ENCODE measurements at places on chromosomes 2 and 18.

DNA sequence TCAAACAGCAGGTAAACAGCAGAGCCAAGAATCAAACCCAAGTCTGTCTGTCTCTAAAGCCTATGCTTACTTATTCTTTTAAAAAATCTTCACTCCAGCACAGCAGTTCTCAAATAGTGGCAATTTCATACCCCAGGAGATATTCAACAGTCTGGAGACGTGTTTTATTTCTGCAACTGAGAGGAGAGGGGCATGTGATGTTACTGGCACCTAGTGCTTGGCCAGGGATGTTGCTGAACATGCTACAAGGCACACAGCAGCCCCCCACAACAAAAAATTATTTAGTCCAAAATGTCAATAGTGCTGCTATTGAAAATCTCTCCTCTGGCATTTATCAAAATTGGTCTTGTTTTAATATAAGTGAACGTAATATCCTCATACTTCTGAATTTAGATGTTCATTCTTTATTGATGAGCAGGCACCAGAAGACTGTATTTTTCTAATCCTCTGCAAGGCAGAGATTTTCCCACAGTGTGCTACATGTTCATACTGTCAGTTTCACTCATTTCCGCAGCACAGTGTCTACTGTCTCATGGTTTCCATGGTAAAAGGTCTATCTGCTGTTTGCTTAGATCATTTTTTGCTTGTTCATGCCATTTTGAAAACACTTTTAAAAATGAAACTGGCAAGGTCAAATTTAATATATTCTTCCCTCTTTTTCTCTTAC lies 90.5 kb downstream of the LRATD1 start:
- DNase-seq, result no peak

DNA sequence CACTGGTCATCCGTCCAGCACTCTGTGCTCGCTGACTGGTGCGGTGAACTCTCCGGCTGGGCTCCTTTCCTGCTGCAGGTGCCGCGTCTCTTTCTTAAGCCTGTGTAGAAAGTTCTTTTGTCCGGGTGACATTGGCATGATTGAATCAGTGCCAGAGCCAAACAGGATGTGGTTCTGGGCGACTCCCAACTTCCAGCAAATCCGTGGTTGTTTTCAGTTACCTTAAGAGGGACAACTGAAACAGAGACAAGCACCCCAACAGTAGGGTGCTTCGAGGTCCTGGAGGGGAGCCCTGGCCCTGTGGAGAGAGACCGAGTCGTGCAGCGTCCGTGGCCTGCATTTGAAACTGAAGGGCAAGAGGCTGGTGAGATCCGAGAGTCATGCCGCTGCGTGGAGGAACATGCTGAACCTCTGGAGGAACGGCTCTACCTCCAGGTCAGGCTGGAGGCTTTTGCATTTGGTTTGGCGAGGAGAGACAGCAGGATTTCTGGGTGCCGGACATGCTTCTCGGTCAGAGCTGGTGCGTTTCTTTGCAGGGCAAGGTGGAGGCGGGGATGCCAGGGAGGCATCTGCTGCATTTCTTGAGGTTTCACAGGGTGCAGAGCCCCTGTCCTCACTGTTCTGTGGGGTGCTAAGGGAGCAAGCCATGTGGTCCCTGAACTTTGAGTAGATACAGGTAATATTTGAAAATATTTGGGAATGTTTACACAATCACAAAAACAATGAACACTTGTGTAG lies 26.8 kb downstream of the SH3BP4 start:
- DNase-seq, result no peak

DNA sequence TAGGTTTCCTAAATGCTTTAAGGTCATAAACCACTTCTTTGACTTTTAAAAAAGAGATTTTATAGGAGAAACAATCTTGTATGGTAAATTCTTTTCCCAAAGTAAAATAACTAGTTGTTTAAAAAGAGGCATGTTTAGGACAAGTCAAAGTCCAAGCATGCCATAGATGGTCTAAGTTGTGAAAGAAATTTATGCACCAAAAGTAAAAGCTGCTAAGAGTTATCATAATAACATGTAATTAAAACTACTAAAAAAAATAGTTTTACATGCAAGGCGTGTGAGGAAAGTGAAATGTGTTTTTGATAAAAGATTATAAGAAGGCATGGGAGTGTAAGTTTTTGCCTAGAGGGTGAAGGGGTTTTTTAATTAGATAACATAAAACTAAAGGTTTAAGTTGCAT lies 22.5 kb downstream of the FAM210A start:
- DNase-seq, result no peak

DNA sequence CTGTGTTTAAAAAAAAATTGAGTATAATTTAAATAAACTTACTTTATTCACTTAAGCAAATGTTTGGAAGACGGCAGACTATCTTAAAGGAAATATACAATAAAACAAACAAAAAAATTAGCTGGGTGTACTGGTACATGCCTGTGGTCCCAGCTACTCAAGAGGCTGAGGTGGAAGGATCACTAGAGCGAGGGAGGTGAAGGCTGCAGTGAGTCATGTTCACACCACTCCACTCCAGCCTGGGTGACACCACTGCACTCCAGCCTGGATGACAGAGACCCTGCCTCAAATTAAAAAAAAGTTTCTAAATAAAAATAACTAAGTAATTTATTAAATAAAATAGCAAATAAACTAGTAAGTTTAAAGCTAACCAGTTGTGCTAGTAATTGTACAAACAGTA lies 7.5 kb downstream of the PUM2 start:
- DNase-seq, result no peak

- DNase-seq, result no peak
Observed at GRCh38 chr2:171531291-171531690, 9.0 kb downstream of the CYBRD1 start.

- DNase-seq, result no peak
Observed at GRCh38 chr2:10149635-10150034, 27.1 kb downstream of the RRM2 start.

- no peak for DNase-seq
Observed at GRCh38 chr2:189959450-189959849, 103.1 kb downstream of the MSTN start.

DNA sequence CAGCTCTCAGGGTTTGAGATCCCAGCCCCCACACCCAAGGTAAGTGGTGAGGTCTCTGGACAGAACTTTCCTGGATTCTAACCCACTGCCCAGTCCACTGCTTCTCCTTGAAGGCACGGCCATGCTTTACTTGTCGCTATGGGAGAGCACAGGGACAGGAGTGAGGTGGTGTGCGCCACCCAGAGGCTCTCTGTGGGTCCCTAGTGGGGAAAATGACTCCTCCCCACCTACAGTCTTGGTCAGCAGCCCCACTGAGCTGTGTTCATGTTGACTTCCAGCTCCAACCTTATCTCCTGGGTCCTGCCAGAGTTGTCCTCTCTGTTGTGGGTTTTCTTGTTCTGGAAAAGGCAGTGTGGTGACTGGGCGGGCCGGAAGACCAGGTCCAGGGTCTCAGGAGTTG lies 11.1 kb downstream of the TET3 start:
- no peak for DNase-seq

DNA sequence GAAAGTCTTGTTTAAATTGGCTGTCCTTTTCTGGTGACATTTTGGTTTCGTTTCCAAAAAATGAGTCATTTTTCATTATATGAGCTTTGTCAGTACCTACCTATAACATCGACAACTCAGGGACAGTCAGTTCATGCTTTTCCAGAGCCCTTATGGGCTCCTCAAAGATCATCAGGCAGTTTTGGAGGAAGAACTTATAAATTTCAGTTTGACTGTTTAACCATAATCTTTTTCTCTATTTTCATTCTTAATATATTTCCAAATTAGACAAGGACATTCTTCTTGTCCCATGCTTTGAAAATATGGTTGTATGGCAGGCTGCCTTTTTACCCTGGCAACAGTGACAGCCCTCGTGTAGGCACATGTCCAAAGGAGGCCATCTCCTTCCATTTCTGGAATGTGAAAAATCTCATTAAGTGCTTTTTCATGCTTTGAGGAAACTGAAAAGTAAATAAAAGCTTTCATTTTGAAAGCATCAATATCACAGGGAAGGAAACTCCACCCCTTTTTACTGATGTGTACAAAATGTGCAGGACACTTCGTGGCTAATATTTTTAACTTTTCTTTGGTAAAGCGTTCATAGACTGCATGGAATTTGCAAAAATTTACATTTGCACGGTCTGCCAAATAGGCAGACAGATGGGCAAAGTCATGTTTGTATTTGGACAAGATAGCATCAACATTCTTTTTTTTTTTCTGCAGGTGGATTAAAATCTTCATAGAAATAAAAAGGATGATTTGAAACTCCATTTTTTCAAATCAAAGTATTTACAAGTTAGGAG lies 7.2 kb upstream of the PROC start:
- DNase-seq, result peak; percentile 20

- no peak for DNase-seq
Observed at GRCh38 chr2:208548700-208549099, 142.1 kb downstream of the PTH2R start.

DNA sequence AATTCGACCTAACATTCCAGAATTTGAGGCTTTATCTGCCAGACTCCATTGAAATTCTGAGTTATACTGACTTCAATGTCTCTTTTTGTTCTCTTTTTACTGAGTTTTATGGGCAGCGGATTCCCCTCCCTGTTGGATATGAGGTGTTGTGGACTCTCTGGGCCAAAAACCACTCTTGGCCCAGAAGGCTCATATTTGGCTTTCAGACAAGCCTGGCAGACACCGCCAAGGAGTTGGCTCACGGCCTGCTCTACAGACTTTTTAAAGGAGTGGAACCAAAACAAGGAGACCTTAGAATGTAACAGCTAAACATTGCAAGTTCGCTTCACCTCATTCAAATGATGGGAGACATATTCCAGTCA lies 206.4 kb upstream of the NCKAP5 start:
- DNase-seq, result peak; percentile 56

DNA sequence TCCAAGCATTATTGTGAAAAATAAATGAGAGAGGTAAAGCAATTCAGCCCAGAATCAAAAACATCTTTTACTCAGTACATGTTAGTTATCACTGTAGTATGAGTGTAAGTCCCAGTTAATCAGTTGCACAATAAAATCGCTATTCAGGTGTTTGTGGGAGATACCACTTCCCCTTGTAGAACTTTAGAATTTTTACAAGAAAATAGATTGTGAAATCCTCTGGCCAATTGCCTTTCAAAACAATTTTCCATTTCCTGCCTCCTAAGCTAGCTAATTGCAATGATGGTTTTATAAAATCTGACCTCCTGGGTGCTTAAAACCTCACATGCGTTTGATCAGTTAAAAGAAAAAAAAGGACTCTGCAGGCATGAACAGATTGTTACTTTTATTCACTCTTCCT lies 332.5 kb downstream of the PID1 start:
- no peak for DNase-seq

DNA sequence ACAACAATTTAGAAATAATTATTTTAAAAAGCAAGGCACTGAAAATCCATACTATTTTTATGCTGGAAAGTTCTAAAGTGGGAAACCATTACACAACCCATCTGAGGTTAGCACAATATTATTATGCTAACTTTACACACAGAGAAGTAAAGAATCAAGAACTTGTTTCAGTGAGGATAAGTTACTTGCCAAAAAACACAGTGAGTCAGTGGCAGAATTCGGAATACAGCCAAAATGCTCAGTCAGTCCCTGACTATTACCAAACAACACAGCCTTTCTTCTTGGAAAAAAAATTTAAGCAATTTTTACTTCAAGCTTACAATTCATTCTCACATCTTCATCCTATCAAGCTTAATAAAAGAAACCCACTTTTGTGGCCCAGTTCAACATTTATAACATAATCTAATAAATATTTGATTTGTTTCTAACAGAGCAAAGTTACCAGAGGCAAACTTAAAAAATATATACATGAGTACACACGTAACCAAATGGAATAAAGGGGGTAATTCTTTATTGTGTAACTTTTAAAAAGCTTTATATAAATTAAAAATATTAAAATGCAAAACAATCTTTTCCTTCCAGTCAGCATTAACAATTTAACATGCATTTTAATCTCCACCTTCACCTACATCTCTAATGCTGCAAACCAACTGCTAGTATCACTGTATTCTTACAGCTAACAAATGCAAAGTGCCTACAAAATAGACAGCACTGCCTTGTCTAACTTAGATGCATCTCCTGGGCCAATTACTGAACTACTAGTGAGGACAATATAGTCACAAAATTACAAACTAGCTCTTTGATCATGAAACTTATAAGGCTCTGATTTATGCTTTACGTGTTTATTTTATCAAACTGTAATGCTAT lies 55.2 kb downstream of the CCDC88A start:
- DNase-seq, result no peak

- DNase-seq, result no peak
Observed at GRCh38 chr2:23673830-23674679, 252.9 kb downstream of the ATAD2B start.

DNA sequence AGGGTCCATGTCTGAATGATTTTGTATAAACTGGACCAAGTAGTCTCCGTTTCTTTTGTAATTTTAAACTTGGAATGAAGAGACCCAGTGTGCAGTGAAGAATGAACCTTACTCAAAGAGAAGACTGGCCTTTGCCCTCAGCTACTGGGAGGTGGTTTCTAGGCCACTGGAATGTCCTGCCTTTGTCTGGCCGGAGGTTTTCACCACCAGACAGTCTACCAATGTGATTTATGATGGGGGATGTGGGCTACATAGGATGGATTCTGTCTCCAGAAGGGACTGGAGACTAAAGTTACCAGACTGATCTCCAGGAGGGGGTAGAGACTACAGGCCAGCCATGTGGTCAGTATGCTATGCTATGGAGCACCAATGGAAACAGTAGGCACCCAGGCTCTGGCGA lies 42.8 kb upstream of the RAB31 start:
- no peak for DNase-seq

GRCh38 chr2:55415300-55415699 lies 4.4 kb downstream of the CCDC88A start:
- DNase-seq, result no peak

DNA sequence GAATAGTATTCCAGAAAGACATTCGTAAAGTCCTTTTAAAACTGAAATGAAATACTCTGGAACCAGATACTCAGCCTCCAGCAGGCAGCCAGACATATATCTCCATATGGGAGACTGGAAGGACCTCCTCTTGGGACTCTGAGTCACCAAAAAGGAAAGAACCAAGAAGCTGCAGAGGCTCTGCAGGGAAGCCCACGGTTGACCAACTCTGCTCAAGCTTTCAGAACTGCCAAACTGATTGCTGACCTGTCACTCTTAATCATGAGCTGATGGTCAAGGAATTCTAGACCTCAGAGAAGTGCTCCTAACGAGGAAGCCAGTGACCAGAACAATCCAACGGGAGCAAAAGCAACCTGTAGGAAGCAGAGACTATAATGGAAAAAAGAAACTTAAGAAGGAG lies 434.7 kb downstream of the EIPR1 start:
- DNase-seq, result no peak

- no peak for DNase-seq
Observed at GRCh38 chr2:121558329-121558728, 27.6 kb downstream of the RNU4ATAC start.

Data from dorsolateral prefrontal cortex (tissue), 122 donors.